ENCODE measurements at places on chromosomes 4 and X.

GRCh38 chrX:109533005-109533404 is 3.6 kb upstream of the NXT2 start:
- DNase-seq: no peak

- no peak for DNase-seq
Observed at GRCh38 chr4:6446538-6447451, 25.6 kb downstream of the PPP2R2C start.

GRCh38 chr4:165726831-165727230 is 146.2 kb upstream of the TLL1 start:
- DNase-seq: no peak

GRCh38 chr4:6641164-6641970 is 882 bp downstream of the MRFAP1 start:
- DNase-seq: peak; percentile 45

- DNase-seq: no peak
Observed at GRCh38 chr4:82398263-82398662, 24.5 kb upstream of the HNRNPD start.

GRCh38 chr4:87745064-87745807 is 54.1 kb upstream of the IBSP start:
- no peak for DNase-seq

DNA sequence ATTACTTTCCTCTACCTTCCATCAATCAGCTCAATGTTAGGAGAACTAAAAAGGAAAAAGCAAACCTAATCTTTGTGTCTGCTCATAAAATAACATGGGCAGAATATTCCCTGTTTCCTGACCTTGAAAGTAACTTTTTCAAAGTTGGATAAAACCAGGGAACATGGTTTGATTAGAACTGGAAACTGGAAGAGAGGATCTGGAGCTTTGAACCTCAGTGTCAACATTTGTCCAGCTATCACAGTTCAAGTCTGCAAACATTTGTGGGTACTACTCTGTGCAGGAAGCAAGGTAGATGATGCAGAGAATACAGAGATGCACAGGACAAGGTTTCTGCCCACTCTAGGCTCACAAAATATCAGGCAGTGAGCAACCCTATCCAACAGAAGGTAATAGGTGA is 86.4 kb upstream of the TAB3 start:
- no peak for DNase-seq

DNA sequence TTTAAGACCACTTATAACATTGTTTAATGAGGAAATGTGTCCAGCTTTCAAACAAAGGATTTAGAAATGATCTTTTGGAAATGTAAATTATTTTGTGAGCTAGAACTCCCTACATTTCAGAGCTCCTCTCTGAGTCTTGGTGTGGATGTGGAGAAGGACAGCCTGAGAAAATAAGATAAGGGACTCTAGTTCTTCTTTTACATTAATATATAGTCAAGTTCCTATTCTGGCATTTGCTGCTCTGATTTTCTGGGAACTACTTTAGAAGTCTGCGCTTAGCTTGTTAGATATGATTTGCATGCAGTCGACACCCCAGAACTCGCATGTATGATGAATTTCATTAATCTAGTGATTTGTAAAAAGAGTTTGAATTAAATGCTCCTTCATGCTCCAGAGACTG is 45.5 kb downstream of the TSPAN7 start:
- no peak for DNase-seq

Measured in DND-41 (cell line).